M059J (cell line): ENCODE measurements at places on chromosomes 6 and 20.

DNA sequence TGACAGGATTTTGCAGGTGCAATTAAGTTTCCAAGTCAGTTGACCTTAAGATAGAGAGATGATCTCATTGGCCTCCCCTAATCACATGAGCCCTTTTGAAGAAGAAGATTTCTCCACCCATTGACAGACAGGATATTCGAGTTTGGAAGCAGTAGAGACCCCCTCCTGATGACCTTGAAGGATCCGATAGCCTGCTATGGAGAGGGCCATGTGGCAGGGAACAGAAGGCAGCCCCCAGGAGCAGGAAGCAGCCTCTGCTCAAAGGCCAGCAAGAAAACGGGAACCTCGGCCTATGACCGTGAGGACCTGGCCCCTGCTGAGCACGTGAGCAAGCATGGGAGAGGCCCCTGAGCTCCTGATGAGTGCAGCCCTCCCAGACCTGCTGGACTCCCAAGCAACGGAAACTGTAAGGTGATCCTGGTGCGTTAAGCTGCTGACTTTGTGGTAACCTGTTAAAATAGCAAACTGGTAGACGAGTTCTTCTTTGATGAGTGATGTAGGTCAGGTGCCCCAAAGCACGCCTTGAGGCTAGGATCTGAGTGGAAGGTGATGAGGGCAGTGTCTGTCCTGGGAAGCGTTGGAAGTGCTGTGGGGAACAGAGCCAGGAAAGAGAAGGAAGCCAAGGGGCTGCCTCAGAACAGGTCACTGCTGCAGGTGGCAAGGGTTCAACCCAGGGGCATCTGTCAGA lies 18.5 kb upstream of the TUBB2A start:
- DNase-seq: peak; percentile 91

GRCh38 chr6:1255636-1256365 lies 56.1 kb upstream of the FOXQ1 start:
- DNase-seq: peak; percentile 48

GRCh38 chr6:5462856-5463255 lies 201.5 kb downstream of the FARS2 start:
- DNase-seq: no peak

GRCh38 chr6:161679980-161680538 lies 406.2 kb upstream of the AGPAT4 start:
- no peak for DNase-seq

GRCh38 chr20:3032624-3033023 lies 10.8 kb upstream of the GNRH2 start:
- DNase-seq: no peak

GRCh38 chr20:63930971-63931553 lies 25.2 kb downstream of the UCKL1 start:
- no peak for DNase-seq

DNA sequence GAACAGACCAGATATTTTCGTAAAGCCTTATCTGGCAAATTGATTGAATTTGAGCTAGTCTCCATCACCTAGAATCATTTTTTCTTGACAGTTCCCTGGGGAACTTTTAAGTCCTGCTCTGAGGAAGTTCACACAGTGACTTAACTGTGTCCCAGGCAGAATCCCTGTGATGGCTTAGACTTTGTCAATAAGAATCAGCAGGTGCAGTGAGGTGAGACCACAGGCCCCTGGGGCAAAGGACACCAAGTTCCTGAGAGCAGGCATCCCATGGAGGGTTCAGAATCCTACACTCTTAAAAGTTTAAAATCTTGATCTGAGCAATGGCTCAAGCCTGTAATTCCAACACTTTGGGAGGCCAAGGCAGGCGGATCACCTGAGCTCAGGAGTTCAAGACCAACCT lies 13.0 kb downstream of the KIF16B start:
- DNase-seq: no peak

GRCh38 chr6:149049230-149049629 lies 268.3 kb upstream of the TAB2 start:
- peak; percentile 60 for DNase-seq

DNA sequence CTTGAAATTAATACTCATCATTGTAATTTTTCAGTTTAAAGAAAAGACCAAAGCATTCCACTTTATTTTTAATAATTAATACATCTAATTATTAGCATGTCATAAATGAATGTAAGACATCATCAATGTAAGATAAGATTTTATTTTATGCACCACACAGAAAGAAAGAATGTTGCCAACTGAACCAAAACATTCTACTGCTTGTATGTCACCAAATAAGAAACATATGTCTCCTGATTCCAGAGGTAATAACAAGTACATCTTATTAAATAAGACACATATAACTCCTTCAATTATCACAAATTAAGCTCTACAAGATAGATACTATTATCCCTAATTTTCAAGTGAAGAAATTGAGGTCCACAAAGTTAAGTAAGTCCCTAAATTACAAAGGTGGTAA lies 189.5 kb downstream of the GMDS start:
- no peak for DNase-seq

DNA sequence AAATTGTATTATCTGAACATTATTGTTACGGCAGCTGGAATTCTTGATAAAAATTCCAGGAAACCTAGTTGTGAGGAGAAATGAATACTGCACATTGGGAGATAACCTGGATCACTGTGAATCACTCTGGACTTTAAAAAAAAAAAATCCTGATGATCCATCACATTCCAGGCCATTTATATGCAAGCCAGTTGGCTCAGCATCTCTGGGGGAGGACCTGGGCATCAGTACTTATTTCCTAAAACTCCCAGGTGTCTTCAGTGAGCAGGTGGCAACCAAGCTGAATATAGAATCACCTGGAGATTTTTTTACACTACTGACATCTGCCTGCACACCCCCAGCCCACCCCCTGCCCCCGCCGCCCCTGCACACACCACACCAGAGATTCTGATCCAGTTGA lies 39.1 kb upstream of the SIRT5 start:
- no peak for DNase-seq

DNA sequence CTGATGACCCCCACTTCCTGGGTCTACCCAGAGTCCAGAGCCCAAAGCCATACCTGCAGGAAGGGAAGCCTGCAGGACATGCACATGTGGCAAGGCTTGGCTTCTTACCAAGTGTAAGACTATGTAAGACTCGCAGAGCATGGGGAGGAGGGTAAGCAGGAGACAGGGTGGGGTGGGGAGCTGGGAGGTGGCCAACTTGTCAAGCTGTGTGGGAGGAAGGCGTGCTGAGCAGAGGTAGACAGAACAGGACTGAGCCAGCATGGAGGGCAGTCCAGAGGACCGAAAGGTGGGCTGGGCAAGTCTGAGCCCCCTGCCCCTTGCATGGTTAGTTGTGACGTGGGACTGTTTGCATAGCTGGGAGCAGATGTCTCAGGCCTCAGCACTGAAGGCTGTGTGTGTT lies 53.4 kb upstream of the RNF24 start:
- DNase-seq: peak; percentile 53
